Lung (tissue), 17 donors: ENCODE measurements at places on chromosomes 6 and 20. TPM values are rescaled to one million over a fixed set of nuclear protein-coding genes. Genes with fewer than 3 reads are reported as not detected.

- H3K27me3 ChIP-seq = peaks cover 6% of the 10 kb centered on the region
- H3K27ac ChIP-seq = no peak overlapping the region
- no peak overlapping the region for H3K4me3 ChIP-seq
- H3K4me1 ChIP-seq = no peaks in the 10 kb centered on the region
- no peaks in the 10 kb centered on the region for H3K36me3 ChIP-seq
- DNase-seq = no peak
Measured at GRCh38 chr6:43310624-43311023, 2.0 kb upstream of the CRIP3 start.

- H3K4me1 ChIP-seq = peaks cover 18% of the 10 kb centered on the region
- H3K27ac ChIP-seq = no peak overlapping the region
- no peak for DNase-seq
- H3K4me3 ChIP-seq = no peak overlapping the region
Measured at GRCh38 chr6:20789162-20789561, 254.9 kb downstream of the CDKAL1 start.

DNA sequence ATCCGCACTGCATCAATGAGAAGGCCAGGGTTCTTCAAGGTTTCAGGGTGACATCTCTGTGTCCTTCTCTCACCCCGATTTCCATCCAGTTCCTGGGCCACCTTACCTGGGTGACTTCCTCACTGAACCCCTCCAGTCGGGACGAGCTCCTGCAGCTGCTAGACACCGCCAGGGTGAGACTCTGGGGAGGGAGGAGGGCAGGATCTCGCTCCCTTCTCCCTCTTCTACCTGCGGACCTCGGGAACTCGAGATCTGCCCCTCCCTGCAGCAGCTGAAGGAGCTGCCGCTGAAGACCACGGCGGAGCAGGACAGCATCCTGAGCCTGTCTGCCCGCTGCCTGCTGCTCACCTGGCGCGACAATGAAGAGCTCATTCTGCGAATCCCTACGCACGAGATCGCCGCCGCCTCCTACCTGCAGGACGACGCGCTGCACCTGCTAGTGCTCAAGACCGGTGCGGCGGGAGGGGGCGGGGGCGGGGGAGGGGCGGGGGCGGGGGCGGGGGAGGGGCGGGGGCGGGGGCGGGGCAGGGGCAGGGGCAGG, 7.5 kb downstream of the CCM2L start:
- H3K4me1 ChIP-seq = no peaks in the 10 kb centered on the region
- H3K27ac ChIP-seq = no peak overlapping the region
- peak; percentile 38 for DNase-seq
- no peaks in the 10 kb centered on the region for H3K36me3 ChIP-seq
- peaks cover 25% of the 10 kb centered on the region for H3K27me3 ChIP-seq

GRCh38 chr20:5895626-5896025, 54.7 kb downstream of the TRMT6 start:
- no peak overlapping the region for H3K4me3 ChIP-seq
- no peaks in the 10 kb centered on the region for H3K27me3 ChIP-seq
- no peaks in the 10 kb centered on the region for H3K4me1 ChIP-seq
- no peak for DNase-seq
- H3K27ac ChIP-seq = no peak overlapping the region

GRCh38 chr20:2780948-2781347, 19.5 kb downstream of the CPXM1 start:
- H3K4me3 ChIP-seq = no peak overlapping the region
- H3K27ac ChIP-seq = no peak overlapping the region
- no peaks in the 10 kb centered on the region for H3K27me3 ChIP-seq
- no peaks in the 10 kb centered on the region for H3K36me3 ChIP-seq
- no peaks in the 10 kb centered on the region for H3K4me1 ChIP-seq

DNA sequence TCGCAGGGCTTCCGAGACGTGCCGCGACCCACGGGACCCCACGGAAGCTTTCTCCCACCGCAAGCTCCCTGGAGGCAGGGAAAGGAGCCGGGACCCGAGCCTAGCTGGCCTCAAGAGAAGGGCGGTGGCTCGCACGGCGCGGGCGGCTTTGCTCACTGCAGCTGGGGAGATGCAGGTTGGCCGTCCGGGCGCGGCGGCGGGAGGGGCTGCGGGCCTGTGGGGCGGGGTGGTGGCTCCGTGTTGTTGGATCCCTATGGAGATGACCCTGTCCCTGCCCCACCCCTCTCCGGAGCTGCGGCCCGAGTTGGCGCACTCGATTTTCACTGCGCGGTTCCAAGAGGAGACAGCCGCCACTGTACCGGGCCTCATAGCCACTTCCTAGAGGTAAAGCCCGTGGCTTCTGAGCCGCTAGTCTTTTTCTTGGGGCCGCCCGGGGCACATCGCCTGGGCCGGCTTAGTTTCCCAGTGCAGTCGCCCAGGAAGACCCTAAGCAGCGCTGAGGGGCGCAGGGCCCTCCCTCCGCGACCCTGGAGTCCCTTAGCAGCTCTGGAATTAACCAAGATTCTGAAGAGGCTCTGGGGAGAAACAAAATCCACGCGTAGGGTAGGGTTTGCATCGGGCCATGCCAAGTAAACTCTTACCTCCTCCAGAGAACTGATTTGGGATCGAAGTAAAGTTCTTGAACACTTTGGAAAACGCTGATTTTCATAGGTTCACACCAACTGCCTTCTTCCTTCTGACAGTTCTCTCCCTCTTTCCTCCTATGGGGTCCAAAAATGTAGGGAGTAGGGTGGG, at the start of gene ECT2L:
Gene ECT2L, plus strand, starts transcription at position 279 of the 795 bp plus-strand sequence. CDS start 17,188 bp downstream, outside the sequence.
- H3K4me3 ChIP-seq = no peak within 1 kb of the TSS
- peaks cover 3% of the 10 kb centered on the region for H3K36me3 ChIP-seq
- DNase-seq = peak; percentile 86
- no peaks in the 10 kb centered on the region for H3K27me3 ChIP-seq
- H3K27ac ChIP-seq = no peak within 1 kb of the TSS

PACRG gene
- 26.6 TPM for total RNA-seq

MYCT1 gene
- total RNA-seq = 17.2 TPM

DNA sequence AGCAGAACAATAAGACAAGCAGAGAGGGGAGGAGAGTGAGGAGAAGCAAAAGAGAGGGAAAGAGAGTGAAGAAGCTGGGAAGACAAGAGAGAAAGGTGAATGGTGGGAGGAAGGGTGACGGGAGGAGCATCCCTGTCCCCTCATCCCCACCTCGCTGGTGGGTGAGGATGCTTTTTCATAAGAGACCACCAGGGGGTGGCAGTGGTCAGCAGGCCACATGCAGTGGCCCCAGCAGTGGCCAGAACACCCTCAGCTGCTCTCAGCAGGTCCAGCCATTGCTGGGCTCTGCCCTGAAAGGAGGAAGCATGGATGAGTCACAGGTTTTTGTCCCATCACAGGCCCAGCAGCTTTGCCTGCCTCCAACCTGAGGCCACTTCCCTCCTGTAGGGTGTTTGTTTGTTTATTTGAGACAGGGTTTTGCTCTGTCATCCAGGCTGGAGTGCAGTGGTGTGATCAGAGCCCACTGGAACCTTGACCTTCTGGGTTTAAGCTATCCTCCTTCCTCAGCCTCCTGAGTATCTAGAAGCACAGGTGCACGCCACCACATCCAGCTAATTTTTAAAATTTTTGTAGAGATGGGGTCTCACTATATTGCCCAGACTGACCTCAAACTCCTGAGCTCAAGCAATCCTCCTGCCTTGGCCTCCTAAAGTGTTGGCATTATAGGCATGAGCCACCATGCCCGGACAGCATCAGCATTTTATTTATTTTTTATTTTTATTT, 24.0 kb downstream of the FGD2 start:
- H3K4me3 ChIP-seq = no peak overlapping the region
- H3K27me3 ChIP-seq = no peaks in the 10 kb centered on the region
- H3K27ac ChIP-seq = no peak overlapping the region
- peak; percentile 32 for DNase-seq

DNA sequence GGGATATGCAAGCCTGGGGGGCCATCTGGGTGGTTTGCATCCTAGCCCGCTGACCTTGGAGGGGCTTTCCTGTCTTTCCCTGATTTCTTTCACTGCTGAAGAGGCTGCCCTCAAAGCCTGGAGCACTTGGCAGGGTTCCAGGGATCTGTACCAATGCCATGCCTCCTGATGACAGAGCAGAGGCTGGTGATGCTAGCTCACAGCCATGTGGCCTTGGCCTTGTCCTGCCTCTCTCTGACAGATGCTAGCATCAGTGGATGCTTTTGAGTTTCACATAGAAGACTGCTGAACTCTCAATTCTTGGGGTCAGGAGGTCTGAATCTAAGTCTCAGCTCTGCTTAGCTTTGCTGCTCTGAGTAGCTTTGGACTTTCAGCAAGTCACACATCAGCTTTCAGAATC, 21.9 kb upstream of the RREB1 start:
- peak; percentile 27 for DNase-seq
- no peaks in the 10 kb centered on the region for H3K4me1 ChIP-seq
- H3K27ac ChIP-seq = no peak overlapping the region
- H3K4me3 ChIP-seq = no peak overlapping the region
- H3K27me3 ChIP-seq = no peaks in the 10 kb centered on the region

- H3K27ac ChIP-seq = no peak overlapping the region
- H3K4me3 ChIP-seq = no peak overlapping the region
- no peaks in the 10 kb centered on the region for H3K4me1 ChIP-seq
Measured at GRCh38 chr6:139932671-139933070, 558.2 kb upstream of the CITED2 start.

CPXM1 gene
- 29.1 TPM for total RNA-seq

GRCh38 chr6:42519779-42520178, 44.0 kb upstream of the UBR2 start:
- H3K4me1 ChIP-seq = no peaks in the 10 kb centered on the region
- no peak for DNase-seq
- H3K27ac ChIP-seq = no peak overlapping the region
- H3K27me3 ChIP-seq = no peaks in the 10 kb centered on the region
- H3K4me3 ChIP-seq = no peak overlapping the region
- H3K36me3 ChIP-seq = no peaks in the 10 kb centered on the region

ERVFRD-1 gene
- 0.09 TPM for total RNA-seq

DNA sequence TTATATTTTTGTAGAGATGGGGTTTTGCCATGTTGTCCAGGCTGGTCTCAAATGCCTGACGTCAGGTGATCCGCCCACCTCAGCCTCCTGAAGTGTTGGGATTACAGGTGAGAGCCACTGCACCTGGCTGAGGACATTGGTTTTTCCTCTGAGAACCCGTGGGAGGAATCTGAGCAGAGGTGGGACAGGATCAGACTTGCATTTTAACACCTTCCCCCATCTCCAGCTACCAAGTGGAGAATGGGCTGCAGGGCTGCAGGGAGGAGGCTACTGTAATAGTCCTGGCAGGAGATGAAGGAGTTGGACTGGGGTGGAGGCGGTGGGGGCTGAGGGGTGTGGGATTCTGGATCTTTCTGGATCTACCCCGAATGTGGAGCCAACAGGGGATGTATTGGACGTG, 24.5 kb downstream of the FAM110A start:
- H3K4me1 ChIP-seq = no peaks in the 10 kb centered on the region
- H3K4me3 ChIP-seq = no peak overlapping the region
- no peaks in the 10 kb centered on the region for H3K36me3 ChIP-seq
- no peaks in the 10 kb centered on the region for H3K27me3 ChIP-seq
- no peak overlapping the region for H3K27ac ChIP-seq

SASH1 gene
- 64.5 TPM for total RNA-seq

GLYATL3 gene
- not detected for total RNA-seq

- no peaks in the 10 kb centered on the region for H3K27me3 ChIP-seq
- no peak overlapping the region for H3K27ac ChIP-seq
- no peaks in the 10 kb centered on the region for H3K36me3 ChIP-seq
- no peak for DNase-seq
- no peak overlapping the region for H3K4me3 ChIP-seq
Measured at GRCh38 chr6:95593025-95593424, 15.7 kb downstream of the MANEA start.

- H3K36me3 ChIP-seq = no peaks in the 10 kb centered on the region
- H3K27ac ChIP-seq = no peak overlapping the region
- no peak for DNase-seq
- H3K27me3 ChIP-seq = no peaks in the 10 kb centered on the region
Measured at GRCh38 chr6:117072781-117073180, 192.6 kb upstream of the VGLL2 start.

DNA sequence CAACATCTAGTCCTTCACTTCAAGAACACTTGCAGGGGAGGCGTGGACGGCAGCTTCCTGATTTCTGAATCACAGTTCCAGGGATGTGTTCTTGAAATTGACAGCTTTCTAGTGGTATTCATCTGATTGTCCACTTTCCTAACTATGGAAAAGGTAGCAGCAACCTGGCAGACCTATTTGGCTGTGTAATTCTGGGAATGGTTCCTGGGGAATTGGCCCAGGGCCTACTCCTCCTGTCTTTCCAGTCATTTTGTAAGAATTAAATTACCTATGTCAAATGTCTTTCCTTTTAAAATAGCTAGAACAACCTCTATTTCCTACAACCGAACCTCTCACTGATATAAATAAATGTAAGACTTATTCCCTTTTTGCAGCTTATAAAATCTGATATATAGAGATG, 85.5 kb upstream of the RSPO3 start:
- no peak for DNase-seq
- H3K36me3 ChIP-seq = no peaks in the 10 kb centered on the region
- H3K4me3 ChIP-seq = no peak overlapping the region
- no peak overlapping the region for H3K27ac ChIP-seq
- no peaks in the 10 kb centered on the region for H3K27me3 ChIP-seq

GRCh38 chr20:4944518-4945313, 56.6 kb downstream of the SLC23A2 start:
- H3K4me3 ChIP-seq = no peak overlapping the region
- no peaks in the 10 kb centered on the region for H3K27me3 ChIP-seq
- no peak overlapping the region for H3K27ac ChIP-seq
- H3K4me1 ChIP-seq = peaks cover 3% of the 10 kb centered on the region

- no peak overlapping the region for H3K4me3 ChIP-seq
- no peaks in the 10 kb centered on the region for H3K27me3 ChIP-seq
- no peaks in the 10 kb centered on the region for H3K36me3 ChIP-seq
- H3K27ac ChIP-seq = no peak overlapping the region
Measured at GRCh38 chr6:38631186-38631783, 8.4 kb downstream of the BTBD9 start.

- H3K27ac ChIP-seq = no peak overlapping the region
- no peaks in the 10 kb centered on the region for H3K27me3 ChIP-seq
- H3K36me3 ChIP-seq = peaks cover 30% of the 10 kb centered on the region
- DNase-seq = no peak
Measured at GRCh38 chr20:34283844-34284243, 19.3 kb downstream of the AHCY start.
